ENCODE measurements at places on chromosomes 11 and 22.

DNA sequence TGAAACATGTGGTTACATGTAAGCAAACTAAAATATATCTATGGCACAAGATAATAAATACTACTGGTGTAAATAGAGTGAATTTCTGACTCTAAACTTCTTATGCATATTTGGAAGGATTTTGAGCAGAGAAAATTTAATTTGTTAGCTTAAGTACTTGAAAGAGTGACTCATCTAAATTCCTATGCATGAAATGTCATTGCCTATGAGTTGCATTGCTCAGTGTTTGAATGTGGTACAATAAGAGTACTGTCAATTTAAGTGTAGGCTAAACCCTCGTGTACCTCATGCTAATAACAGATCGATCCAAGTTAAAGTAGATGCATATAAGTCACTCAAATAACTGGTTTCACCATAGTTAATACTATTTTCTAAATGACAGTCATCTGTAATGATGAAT, 5.3 kb upstream of the CARD18 start:
- no peak for DNase-seq

GRCh38 chr11:8459711-8460399, 134.2 kb downstream of the STK33 start:
- DNase-seq, result no peak

DNA sequence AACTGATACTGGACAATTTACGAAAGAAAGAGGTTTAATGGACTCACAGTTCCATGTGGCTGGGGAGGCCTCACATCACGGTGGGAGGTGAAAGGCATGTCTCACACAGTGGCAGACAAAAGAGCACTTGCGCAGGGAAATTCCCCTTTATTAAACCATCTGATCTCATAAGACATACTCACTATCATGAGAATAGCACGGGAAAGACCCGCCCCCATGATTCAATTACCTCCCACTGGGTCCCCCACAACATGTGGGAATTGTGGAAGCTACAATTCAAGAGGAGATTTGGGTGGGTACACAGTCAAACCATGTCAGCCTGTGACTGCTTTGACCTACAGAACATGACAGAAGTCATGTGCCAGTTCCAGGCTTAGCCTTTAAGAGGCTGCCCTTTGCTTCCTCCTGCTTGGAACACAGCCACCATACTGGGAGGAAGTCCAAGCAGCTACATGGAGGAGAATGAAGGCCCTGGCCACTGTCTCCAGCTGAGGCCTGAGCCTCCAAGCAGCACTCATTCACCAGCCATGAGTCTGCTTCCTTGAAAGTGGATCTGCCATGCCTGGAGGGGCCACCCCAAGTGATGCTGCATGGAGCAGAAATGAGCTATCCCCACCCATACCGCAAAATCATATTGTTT, 10.9 kb upstream of the GAL start:
- no peak for DNase-seq

DNA sequence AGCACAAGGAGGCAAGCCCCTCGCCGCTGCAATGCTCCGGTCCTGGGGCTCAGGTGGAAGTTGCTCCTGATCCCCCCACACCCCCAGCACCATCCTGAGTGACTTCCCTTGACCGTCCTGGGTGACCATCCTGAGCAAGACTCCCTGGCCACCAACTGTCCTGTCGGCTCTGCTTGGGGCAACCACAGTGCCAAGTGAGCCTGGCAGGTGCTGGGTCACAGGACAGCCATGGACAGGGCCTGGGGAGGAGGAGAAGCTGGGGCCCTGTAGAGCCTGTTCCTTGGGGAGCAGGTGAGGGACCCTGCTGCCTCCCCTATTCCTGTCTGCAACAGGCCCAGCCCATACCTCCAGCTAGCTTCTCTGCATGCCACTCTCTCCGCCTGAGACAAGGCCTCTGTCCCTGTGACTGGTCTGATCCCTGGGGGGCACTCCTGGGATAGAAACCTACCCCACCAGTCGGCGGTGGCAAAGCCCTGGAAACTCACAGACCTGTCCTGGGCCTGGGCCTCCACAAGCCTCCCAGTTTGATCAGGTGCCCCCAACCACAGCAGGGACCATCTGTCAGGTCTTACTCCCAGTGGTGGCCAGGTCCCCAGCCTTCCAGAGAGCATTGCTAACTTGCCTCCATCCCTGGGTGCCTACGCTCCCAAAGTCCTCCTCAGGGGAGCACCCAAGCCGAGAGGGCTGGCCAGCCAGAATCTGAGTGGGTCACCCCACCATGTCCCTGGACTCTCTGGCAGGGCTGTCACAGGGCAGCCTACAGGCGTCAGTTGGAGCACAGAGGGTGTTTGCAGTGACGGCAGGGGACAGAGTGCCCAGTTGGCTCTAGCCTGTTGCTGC, 68.7 kb upstream of the WNT7B start:
- DNase-seq, result no peak

DNA sequence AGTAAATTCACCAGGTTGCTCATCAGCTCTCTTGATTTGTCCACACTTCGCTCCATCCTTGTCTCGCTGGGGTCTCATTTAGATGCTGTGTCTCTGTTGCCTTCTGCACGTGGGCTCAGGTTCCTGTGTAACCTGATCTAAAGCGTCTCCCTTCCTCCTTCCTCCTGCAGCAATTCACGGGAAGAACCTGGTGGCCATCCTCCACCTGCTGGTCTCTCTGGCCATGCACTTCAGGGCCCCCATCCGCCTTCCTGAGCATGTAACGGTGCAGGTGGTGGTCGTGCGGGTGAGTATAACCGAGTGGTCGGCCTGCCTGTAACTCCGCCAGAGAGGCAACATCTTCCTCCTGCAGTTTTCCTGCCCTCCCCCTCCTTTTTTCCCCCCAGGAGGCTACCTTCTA, 48.0 kb upstream of the PARVG start:
- DNase-seq, result no peak

- no peak for DNase-seq
Measured at GRCh38 chr11:130086669-130087068, 17.0 kb downstream of the APLP2 start.

DNA sequence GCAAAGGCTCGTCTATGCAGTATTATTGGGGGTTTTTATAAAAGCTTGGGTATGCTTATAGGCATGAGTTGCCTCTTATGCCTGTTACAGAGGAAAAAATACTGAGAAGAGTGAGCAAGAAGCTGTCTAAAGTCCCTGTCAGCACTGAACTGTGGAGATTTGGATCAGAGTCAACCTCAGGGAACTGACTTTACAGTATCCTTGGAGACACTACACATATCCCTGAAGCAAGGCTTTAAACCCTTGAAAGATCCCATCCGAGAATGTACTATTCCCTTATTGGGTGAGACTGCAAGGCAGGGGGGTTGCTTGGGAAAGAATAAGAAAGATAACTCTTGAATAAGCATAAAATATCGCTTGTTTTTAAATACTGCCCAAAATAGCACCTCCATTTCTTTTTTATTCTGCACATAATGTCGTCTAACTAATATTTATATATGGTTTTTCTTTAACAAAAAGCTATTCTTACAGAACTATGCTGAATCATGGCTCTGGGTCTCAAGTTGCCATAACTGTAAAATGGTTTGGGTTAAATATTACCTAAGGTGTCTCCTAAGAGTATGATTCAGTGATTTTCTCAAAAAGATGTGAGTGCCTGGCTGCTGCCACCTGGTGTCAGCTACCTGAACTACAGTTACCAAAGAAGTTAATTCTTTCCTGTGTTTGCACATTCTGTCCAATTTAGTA, 1062.8 kb downstream of the DLG2 start:
- DNase-seq, result no peak

DNA sequence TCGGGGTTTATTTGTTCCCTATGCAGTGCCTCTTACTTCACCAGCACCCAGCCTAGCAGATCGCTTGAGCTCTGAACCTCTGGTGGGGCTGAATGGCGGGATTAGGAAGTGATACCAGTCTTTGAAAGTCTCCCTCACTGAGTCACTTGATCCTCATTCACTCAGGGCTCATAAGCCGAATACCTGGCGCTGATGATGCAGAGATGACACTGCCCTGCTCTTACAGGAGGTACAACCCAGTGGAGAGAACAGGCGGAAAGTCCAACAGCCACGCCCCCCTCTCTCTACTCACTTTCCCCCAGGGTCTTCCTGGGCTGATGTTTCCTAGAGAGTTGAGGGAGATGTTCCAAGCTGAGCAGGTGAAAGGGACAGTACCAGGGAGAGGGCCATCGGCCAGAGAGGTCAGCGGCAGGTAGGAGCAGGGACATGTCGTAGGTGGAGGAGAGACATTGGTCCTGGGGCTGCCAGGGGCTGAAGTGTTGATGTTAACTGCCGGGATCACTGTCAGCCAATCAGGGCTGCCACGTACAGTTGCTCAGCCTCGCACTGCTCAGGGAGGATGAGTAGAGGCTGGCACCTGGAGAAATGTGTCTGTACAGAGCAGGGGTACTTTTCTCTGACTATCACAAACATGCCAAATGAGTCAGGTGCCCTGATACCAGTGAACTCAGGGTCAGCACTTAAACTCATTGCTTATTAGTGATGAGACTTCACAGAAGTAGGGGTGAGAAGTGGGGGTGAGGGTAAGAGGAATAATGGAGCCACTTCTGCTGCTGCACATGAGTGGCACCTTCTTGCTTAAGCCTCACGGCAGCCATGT, 9.9 kb upstream of the APOBEC3A start:
- no peak for DNase-seq

GRCh38 chr22:45008751-45009605, 827 bp downstream of the PHF21B start:
- DNase-seq, result no peak

DNA sequence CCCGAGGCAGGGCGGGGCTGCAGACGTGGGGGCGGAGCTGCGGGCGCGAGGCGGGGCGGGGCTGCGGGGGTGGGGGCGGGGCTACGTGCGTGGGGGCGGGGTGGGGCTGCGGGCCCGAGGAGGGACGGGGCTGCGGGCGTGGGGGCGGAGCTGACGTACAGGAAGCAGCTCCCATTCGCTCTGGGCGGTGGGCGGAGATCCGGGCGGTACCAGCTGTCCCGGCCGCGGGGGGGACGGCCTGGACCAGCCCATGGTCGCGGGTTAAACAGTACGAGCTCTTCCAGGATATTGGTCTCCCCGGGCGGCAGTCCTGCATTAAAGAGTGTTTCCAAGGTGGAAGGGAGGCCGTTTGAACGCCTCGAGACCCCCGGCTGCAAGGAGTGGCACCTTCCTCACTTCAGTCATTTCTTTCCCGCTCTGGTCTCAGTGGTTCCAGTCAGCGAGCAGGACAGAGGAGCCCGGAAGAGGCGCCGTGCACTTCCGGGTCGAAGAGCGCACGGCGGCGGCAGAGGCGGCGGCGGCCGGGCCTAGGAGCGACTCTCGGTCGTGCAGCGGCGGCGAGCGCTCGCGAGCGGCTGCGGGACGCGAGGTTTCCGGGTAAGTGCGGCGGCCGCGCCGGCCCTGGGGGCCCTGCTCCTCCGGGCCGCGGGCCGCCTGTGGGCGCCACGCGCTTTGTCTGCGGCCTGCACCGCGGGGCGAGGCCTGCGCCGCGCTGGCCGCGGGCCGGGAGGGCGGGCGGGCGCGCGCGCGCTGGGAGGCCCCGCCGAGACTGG, at the start of gene PHRF1:
TSS of gene PHRF1 (plus strand) at position 475 of the 773 bp plus-strand sequence. CDS start 5,043 bp downstream, outside the sequence.
- peak; percentile 98 for DNase-seq

GRCh38 chr22:11627436-11627797, 3900.6 kb upstream of the OR11H1 start:
- DNase-seq, result no peak

GRCh38 chr22:47990481-47990880, 1228.0 kb downstream of the TBC1D22A start:
- DNase-seq, result no peak

- no peak for DNase-seq
Measured at GRCh38 chr22:45429981-45430775, 16.7 kb downstream of the RIBC2 start.

GRCh38 chr22:35037089-35037488, 28.9 kb upstream of the ISX start:
- no peak for DNase-seq

- DNase-seq, result no peak
Measured at GRCh38 chr11:83007909-83008580, 63.7 kb downstream of the RAB30 start.

DNA sequence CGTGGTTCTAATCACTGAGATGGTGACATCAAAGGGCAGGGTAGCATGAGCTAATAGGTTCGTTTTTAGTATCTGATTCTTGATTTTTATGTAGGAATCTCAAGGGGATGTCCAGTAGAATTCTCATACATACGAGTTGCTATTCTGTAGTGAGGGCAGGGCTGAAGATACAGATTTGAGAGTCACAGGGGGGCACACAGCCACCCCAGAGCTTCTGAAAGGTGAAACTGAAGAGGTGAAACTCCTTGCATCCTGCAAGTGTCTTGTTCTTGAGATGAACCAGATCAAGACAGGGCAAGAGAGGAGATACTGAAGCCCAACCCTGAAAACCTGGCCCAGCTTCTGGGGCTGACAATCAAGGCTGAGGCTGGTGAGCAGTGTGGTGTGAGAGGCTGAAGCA, 35.6 kb upstream of the TMEM123 start:
- no peak for DNase-seq

DNA sequence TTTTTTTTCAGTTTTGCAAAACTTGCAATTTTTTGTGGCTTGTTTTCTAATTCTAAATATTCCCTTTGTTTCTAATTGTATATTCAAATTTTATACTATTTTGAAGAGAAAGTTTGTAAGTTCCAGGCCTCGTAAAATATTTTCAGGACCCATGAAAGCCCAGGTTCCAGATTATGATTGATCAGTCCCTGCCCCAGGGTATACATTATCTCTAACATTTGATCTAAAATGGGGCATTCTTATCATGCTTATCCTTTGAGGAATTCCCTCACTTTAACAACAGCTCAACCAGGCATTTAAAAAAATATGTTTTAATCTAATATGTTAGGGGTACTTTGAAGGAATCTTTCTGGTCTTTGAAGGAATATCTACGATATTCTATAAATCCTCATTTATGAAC, 26.4 kb downstream of the CYB5R2 start:
- DNase-seq, result no peak

- no peak for DNase-seq
Measured at GRCh38 chr11:130168105-130168504, 8.5 kb downstream of the ST14 start.

DNA sequence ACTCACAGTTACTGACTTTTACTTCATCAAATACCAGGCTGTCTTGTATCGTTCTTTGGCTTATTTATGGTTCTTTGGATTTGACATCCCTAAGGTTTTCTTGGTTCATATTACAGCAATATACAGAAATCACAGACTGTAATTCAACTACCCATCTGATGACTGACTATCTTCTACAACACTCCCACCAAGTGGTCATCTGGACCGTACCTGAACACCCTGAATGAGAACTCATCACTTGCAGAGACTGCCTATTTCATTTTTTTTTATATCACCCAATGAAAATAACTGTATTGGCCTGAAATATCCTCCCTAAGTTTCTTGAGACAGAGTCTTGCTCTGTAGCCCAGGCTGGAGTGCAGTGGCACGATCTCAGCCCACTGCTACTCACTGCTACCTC, 9.5 kb upstream of the UPB1 start:
- DNase-seq, result no peak

DNA sequence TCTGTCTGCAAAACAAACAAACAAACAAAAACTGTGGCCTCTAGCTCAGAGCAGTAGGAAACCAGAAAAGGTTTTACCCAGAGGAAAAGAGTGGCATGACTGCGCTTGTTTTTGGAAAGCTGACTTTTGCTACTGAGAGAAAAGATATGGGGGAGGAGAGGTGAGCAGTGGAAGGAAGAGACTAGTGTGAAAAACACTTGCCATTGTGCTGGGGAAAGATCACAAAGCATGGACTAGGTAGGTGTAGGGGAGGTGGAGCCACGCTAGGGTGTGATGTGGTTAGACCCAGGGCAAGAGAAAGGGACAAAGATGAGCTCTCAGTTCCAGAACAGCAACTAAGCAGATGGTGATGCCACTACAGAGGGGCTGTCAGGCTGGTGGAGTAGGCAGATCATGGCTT, 319.2 kb downstream of the LARGE1 start:
- no peak for DNase-seq

- no peak for DNase-seq
Measured at GRCh38 chr22:31583861-31584485, 78.0 kb downstream of the PISD start.
